ENCODE measurements at places on chromosomes 3 and 15. TPM values are rescaled to one million over a fixed set of nuclear protein-coding genes. Genes with fewer than 3 reads are reported as not detected.
A peak's percentile ranks its signal among the peaks of the same experiment; 100 is the strongest.

GRCh38 chr3:50274371-50275104 is 4.3 kb upstream of the LSMEM2 start:
- H3K27me3 ChIP-seq: peaks cover 28% of the 10 kb centered on the region
- H3K36me3 ChIP-seq: no peaks in the 10 kb centered on the region

GRCh38 chr15:41855261-41855961 is 16.8 kb downstream of the PLA2G4B start:
- H3K27ac ChIP-seq: no peak overlapping the region
- no peak for DNase-seq
- H3K27me3 ChIP-seq: no peaks in the 10 kb centered on the region
- H3K4me3 ChIP-seq: no peak overlapping the region
- H3K4me1 ChIP-seq: no peaks in the 10 kb centered on the region
- H3K36me3 ChIP-seq: no peaks in the 10 kb centered on the region

- H3K27ac ChIP-seq: no peak overlapping the region
- no peak for DNase-seq
- H3K4me3 ChIP-seq: no peak overlapping the region
- no peaks in the 10 kb centered on the region for H3K27me3 ChIP-seq
- H3K36me3 ChIP-seq: no peaks in the 10 kb centered on the region
These were observed 392.3 kb downstream of the FEZF2 start for GRCh38 chr3:61981060-61981459.

TMEM39A gene
- total RNA-seq: 44.4 TPM

GRCh38 chr3:99644017-99644416 is 5.6 kb downstream of the COL8A1 start:
- no peaks in the 10 kb centered on the region for H3K27me3 ChIP-seq
- H3K27ac ChIP-seq: no peak overlapping the region
- H3K36me3 ChIP-seq: no peaks in the 10 kb centered on the region
- no peak overlapping the region for H3K4me3 ChIP-seq

GRCh38 chr3:131329774-131330173 is 51.8 kb upstream of the NUDT16 start:
- no peak overlapping the region for H3K27ac ChIP-seq
- no peak for DNase-seq
- no peaks in the 10 kb centered on the region for H3K27me3 ChIP-seq

DNA sequence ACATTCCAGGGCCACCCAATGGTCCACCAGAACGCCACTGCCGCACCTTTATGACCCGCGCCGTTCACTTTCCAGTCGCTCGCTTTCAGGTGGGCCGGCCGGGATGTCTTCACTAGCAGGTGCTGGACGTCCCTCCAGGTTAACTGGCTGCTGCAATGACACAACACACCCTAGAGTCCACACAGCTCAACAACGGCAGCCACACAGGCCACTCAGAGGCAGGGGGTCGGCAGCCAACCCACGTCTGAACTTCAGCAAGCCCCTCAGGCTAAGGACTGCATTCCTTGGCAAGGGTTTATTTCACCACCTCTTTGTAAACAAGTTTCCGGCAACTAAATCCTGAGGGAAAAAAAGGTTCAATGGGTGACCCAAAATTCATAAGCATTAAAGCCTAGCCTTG is 89.2 kb upstream of the SNRPA1 start:
- H3K36me3 ChIP-seq: no peaks in the 10 kb centered on the region
- no peak for DNase-seq
- H3K27me3 ChIP-seq: no peaks in the 10 kb centered on the region
- no peaks in the 10 kb centered on the region for H3K4me1 ChIP-seq

DNA sequence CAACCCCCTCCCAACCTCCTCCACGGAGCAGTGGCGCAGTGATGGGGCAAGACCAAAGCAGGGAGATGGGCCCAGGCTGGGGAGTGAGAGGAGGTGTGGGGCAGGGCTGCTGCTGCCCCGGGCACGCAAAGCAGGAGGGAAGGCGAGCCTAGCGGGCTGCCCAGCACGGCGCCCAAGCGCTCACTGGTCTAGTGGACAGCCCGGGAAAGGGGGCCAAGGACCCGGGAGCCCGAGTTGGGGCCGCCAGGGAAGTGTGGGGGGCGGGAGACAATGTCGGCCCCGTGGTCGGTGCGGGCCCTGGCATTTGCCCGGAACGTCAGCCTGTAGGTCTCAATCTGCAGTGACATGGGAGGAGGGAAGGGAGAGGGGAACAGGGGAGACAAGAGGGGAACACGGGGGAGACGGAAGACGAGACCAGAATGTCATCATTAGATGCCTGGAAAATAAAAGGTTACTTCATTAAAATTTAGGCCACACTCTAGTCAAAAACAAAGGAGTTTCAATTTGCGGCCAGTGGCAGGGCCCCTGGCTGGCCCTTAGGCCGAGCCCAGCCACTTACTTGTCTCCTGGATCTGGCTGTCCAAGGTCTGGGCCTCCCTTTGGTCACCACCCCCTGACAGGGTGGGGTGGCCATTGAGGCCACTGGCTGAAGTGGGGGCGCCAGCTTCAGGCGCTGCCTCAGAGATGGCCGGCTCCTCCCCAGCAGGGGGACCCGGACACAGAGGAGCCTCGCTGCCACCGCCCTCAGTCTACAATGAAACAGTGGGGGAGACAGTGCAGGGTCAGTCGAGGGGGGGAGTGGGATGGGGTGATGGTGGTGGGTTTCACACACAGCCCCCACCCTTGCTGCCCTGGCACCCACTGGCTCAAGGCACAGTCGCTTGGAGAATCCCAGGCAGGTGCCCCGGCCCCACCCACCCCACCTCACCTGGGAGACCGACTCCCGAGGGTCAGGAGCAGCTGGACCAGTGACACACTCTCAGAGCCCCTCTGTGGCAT is 50.0 kb downstream of the DHX30 start:
- no peak overlapping the region for H3K27ac ChIP-seq
- no peaks in the 10 kb centered on the region for H3K4me1 ChIP-seq
- DNase-seq: no peak

- H3K4me3 ChIP-seq: no peak overlapping the region
- no peaks in the 10 kb centered on the region for H3K27me3 ChIP-seq
- DNase-seq: no peak
- H3K4me1 ChIP-seq: no peaks in the 10 kb centered on the region
These were observed 33.8 kb downstream of the EFL1 start for GRCh38 chr15:82228750-82229149.

DNA sequence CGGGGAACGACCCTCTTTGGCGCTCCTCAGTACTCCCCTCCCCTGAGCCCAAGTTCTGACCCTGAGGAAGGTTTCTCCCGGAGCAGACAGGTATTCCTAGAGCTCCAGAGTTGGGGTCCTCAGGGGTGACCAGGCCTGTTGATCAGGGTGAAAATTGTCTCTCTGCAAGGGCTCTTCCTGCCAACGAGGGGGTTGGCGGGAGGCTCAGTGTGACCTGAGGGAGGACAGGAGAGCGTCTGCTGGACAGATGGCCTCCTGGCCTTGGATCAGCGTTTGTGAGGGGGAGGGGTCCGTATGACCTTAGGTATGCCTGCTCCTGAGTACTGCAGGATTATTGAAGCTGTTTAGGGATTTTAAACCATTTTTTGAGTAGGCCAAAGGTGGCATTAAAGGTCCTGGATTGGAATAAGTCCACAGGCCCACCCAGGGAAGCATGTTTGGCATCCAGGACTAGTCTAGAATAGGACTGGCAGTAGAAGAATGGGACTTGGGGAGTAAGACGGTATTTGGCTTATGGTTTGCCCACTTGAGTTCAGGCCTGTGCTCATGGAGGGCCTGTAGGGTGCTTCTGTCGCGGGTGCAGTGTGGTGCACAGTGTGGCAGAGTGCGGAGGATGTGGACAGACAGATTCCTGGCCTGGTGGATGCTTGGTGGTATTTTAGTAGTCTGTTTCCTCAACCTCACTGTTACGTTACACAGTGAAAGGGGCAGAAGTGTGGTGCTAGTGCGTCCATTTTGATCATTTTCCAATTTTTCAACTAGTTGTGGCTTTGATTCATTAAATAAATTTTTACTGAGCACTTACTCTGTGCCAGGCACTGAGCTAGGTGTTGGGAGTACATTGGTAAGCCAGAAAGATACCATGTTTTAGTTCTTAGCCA is 959 bp downstream of the ZNF592 start:
- H3K36me3 ChIP-seq: no peaks in the 10 kb centered on the region
- H3K27ac ChIP-seq: peak overlapping the region; percentile 72
- H3K4me1 ChIP-seq: peaks cover 51% of the 10 kb centered on the region
- DNase-seq: peak; percentile 16
- peak overlapping the region; percentile 58 for H3K4me3 ChIP-seq
- H3K27me3 ChIP-seq: no peaks in the 10 kb centered on the region

PCOLCE2 gene
- not detected for total RNA-seq

DNA sequence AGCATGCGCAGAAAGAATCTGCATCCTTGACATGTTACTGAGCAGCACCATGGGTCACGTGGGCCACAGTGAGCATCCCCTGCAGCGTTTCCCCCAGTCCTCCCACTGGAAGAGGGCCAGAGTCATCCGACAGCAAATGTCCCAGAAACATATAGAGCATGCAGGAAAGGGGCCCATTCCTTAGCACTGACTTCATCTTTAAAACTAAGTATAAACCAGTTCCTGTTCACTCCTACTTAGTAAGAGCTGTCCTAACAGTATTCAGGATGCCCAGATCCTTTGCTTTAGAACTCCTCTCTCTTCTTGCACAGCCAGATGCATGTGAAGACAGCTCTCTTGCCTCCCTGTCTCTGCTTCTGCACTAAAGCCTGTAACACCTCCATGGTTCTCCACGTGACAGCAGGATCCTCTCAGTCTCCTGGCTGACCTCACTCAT is 79.3 kb upstream of the OXTR start:
- DNase-seq: no peak

GRCh38 chr3:157532529-157533297 is 29.5 kb upstream of the VEPH1 start:
- H3K27me3 ChIP-seq: no peaks in the 10 kb centered on the region
- no peaks in the 10 kb centered on the region for H3K4me1 ChIP-seq
- no peak overlapping the region for H3K27ac ChIP-seq
- DNase-seq: no peak
- no peaks in the 10 kb centered on the region for H3K36me3 ChIP-seq

DNA sequence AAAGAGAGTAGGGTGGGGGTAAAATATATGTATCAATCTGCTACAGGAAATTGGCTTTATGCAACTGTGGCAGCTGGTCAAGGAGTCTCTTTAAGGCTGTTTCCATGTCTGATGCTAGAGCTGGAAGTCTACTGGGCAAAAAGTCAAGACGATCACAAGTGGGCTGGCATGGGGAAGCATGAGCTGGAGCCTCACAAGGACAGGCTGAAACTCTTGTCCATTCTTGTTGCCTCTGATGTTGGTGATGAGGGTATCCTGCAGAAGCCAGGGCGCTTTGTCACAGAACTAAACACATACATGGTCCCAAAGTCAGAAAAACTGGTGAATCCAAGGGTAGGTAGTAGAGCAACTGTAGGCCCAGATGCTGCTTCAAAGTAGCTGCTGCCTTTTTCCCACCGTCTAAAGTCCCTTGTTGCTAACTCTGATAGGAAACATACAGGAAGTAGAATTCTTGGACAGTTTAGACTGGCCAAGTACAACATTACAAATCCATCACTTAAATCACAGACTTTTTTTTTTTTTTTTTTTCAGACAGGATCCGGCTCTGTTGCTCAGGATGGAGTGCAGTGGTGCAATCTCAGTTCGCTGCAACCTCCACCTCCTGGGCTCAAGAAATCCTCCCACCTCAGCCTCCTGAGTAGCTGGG is 54.2 kb downstream of the RPL39L start:
- H3K4me3 ChIP-seq: no peak overlapping the region
- H3K36me3 ChIP-seq: no peaks in the 10 kb centered on the region
- DNase-seq: no peak
- no peaks in the 10 kb centered on the region for H3K27me3 ChIP-seq
- peaks cover 11% of the 10 kb centered on the region for H3K4me1 ChIP-seq

GRM7 gene
- not detected for total RNA-seq

DNA sequence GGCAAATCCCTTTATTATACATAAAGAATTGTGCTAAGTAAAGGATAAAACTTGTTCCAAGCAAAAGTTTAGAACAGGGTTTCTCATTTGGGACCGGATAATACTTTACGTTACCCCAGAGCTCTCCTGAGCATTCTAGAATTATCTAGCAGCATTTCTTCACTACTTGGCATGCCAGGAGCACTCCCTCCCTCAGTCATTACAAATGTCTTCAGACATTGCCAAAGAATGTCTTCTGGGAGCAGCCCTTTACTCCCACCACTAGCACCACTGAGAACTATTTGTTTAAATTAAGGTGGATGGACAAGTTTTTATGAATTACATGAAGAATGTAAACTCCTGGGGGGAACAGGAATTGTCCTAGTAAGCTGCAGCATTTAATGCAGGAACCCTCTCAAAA is 516.4 kb downstream of the GBE1 start:
- no peaks in the 10 kb centered on the region for H3K36me3 ChIP-seq
- no peaks in the 10 kb centered on the region for H3K4me1 ChIP-seq
- no peak for DNase-seq

ITIH4 gene
- 10.9 TPM for total RNA-seq

- H3K4me1 ChIP-seq: peaks cover 19% of the 10 kb centered on the region
- DNase-seq: no peak
- no peaks in the 10 kb centered on the region for H3K27me3 ChIP-seq
- no peak overlapping the region for H3K27ac ChIP-seq
- peak overlapping the region; percentile 23 for H3K4me3 ChIP-seq
These were observed 25.6 kb downstream of the LYSMD4 start for GRCh38 chr15:99707473-99708270.

FBXL22 gene
- 0.84 TPM for total RNA-seq

DNA sequence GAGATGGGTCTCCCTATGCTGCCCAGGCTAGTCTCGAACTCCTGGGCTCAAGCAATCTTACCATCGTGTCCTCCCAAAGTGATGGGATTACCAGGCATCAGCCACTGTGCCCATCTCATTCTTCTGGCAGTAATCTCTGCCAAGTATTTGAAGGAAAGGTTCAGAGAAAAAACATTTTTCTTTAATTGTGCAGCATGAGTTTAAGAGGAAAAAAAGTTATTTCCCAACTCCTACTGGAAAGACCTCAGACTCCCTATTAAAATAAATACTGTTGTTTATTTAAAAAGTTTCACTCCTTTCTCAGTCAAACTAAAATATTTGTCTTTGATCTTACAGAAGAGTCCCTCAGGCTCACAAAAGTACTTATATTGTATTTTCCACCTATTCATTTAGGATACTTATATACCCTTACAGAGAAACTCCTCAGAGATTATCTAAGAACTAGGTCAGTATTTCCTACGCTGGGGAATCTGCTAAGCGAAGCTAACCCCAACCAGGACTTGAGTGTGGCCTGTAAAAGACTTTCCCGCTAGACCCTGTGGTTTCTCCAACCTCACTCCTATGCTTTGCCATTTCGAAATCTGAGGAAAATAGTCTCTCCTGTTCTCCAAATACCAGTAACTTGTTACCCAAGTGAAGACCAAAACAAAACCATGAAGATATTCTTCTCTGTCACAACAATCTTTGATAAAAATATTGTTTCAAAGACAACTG is 28.7 kb downstream of the WWTR1 start:
- no peaks in the 10 kb centered on the region for H3K36me3 ChIP-seq
- H3K27ac ChIP-seq: no peak overlapping the region
- no peaks in the 10 kb centered on the region for H3K4me1 ChIP-seq
- no peak overlapping the region for H3K4me3 ChIP-seq
- no peaks in the 10 kb centered on the region for H3K27me3 ChIP-seq

SLC22A14 gene
- total RNA-seq: not detected

- H3K27ac ChIP-seq: no peak overlapping the region
- no peak for DNase-seq
- no peaks in the 10 kb centered on the region for H3K4me1 ChIP-seq
- H3K36me3 ChIP-seq: no peaks in the 10 kb centered on the region
These were observed 45.5 kb downstream of the PAQR5 start for GRCh38 chr15:69344238-69344637.

GRCh38 chr3:193665370-193665989 is 72.5 kb downstream of the OPA1 start:
- DNase-seq: no peak
- H3K27ac ChIP-seq: no peak overlapping the region
- H3K4me1 ChIP-seq: no peaks in the 10 kb centered on the region
- H3K27me3 ChIP-seq: no peaks in the 10 kb centered on the region
- peaks cover 9% of the 10 kb centered on the region for H3K36me3 ChIP-seq
